ELF-1 (cell line): ENCODE measurements at places on chromosomes 7 and 10.
A peak's percentile ranks its signal among the peaks of the same experiment; 100 is the strongest.

DNA sequence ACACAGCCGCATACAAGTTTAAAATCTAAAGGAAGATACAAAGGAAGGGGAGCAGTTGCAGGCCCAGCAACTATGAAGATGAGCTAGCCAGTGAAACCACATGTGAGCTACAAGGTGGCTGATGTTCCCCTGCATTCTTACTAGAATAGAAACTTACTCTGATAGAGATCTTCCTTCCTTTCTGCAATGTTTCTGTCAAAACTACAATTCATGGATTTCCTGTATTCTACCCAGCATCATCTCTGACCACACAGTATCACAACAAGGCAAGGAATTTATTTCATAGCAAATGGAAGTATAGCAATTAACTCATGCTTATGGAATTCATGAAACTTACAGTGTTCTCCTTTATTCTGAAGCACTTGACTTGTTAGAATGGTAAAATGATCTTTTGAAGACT, 68.7 kb upstream of the AASS start:
- no peak for DNase-seq

DNA sequence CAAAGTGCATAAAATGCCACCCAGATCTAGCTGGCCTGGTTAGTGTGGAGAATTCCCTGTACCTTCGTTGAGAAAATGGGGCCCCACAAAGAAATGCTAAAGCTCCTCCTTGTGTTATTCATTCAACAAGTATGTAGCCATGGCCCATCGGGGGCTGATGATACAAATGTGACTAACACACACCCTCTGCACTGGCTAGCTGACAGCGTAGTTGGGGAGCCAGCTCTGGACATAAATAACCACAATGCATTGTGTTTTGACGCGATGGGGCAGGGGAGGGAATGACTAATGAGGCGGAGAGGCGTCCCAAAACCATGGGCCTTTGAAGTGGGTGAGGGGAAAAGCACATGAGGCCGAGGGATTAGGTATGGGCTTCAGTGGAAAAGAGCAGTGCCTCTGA, 28.2 kb upstream of the ASL start:
- peak; percentile 6 for DNase-seq

- no peak for DNase-seq
These were observed 124.6 kb upstream of the MBL2 start for GRCh38 chr10:52897162-52897561.

- no peak for DNase-seq
These were observed 98.5 kb downstream of the JAZF1 start for GRCh38 chr7:28082071-28082470.

- no peak for DNase-seq
These were observed 28.7 kb upstream of the PDCD4 start for GRCh38 chr10:110843031-110843430.

DNA sequence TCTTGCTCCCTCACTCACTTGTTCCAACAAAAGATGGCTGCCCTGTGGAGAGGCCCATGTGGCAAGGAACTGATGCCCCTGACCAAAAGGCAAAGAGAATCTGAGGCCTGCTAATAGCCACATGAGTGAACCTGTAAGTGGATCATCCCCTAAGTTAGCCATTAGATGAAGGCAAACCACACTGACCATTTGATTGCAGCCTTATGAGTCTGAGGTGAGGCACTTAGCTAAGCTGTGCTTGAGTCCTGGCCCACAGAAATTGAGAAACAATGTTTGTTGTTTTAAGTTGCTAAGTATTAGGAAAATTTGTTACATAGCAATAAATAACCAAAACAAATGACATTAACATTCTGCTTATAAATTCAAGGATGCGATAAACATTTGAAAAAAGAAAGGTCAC, 100.1 kb upstream of the BET1 start:
- DNase-seq, result no peak

GRCh38 chr10:85864173-85864549, 502.4 kb downstream of the GRID1 start:
- DNase-seq, result no peak

GRCh38 chr7:28542410-28542809, 130.1 kb downstream of the CREB5 start:
- DNase-seq, result no peak

- no peak for DNase-seq
These were observed 6.9 kb downstream of the CYCS start for GRCh38 chr7:25118048-25118753.

GRCh38 chr10:112583236-112583939, 136.4 kb downstream of the VTI1A start:
- DNase-seq, result no peak

GRCh38 chr10:22598478-22598877, 115.9 kb downstream of the PIP4K2A start:
- no peak for DNase-seq

DNA sequence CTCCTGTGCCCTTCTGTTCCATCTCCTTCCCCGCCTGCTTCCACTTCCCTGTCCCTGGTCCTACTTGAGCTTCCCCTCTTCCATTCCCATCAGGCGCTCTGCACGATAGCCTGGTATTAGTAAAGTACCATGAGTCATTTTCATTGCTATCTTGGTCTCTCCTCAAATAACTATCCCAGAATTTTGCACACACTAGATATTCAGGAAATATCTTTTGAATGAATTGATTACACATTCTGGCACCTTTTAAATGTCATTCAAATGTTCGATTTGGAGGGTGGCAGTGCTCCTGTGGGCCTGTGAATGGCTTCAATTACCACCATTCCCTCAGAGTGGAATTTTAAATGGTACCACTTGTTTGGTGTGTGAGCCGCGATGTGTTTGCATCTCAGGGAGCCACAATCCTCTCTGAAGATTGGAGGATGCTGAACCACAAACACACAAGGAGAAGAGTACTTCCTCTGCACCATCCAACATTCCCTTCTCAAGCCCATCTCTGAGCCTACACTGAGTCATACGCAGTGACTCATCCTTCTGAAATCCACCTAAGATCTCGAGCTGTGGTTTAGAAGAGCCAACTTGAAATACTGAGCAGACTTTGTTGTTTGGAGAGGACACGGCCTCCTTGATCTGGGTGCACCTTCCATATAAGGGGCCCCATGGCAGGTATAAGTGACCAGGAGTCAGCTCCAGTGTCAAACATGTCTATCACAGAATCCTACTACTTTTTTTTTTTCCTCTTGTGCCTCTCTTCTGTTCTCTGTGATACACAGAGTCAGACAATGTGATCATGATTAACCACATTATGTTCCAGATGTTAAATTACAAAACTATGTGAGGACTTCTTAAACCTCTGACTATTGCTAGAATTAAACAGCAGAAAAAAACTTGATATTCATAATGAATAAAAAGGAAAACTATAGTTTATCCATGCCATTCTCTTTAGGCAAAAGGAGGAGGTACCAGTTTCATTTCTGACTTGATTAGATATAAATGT, 81.9 kb downstream of the BMPER start:
- peak; percentile 65 for DNase-seq

- DNase-seq, result no peak
These were observed 23.5 kb upstream of the BPGM start for GRCh38 chr7:134623193-134623592.

- DNase-seq, result no peak
These were observed 259.7 kb downstream of the DNAJB6 start for GRCh38 chr7:157596471-157596870.

DNA sequence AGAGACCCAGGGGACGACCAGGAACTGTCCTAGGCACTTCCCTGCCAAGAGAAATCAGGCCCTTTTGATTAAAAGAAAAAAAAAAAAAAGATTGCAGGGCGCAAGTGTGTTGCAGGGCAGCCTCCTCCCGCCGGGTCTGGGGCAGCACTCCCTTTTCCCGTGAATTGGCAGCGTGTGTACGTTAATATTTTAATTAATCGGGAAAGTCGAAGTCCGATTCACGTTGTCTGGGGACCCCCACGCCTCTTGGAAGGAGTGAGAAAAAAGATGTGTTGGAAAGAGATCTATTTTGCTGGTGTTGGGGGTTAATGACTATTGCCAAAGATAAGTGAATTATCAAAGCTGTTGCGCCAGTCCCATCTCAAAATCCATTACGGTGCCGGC, 1.3 kb upstream of the EBF3 start:
- no peak for DNase-seq

GRCh38 chr7:135560631-135561030, 2.9 kb downstream of the NUP205 start:
- no peak for DNase-seq

GRCh38 chr10:33276282-33276923, 58.1 kb downstream of the NRP1 start:
- no peak for DNase-seq

DNA sequence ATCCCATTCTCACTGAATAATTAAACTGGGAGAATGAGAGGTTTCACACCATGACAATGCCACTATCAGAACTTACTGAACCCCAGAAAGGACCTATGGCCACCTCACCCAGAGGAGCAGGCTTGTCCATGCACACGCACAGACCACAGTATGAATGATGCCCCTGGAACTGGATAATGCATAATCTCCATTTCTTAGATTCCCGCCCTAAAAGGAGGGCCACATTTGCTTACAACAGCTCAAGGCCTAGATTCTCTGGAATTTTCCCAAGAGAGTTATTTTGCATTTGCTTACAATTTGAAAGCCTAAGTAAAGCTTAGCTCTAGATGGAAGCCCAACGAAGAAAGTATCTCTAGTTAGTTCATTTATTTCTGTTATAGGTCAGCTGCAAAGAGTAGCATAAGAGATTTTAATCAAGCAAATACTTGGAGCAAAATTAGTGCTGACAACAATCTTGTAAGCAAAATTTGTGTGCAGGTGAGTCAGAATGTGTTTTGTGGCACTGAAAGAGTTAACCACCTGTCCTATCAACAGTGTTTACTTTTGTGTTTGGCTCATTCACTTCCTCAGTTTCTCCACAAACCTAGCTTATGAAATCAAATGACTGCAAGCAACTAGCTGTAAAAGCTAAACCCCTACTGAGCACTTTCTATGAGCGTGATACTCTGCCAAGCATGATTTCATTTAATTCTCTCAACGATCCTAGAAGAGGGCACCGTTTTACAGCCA, 32.1 kb downstream of the ELMO1 start:
- no peak for DNase-seq

DNA sequence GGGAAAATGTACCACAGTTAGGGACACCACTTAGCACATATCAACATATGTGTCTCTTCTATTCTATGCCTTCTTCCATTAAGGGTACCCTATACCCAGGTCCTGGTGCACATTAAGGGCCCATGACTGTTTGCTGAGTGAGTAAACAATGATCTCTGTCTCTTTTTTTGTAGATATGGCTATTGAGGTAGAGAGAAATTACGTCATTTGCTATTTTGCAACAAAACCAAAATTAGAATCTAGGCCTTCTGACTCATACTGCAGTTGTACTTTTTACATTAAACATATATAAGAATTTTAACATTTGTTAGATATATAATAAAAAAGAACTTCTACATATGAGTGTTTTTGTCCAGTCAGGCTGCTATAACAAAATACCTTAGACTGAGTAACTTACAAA, 683.2 kb upstream of the LRRN3 start:
- no peak for DNase-seq

DNA sequence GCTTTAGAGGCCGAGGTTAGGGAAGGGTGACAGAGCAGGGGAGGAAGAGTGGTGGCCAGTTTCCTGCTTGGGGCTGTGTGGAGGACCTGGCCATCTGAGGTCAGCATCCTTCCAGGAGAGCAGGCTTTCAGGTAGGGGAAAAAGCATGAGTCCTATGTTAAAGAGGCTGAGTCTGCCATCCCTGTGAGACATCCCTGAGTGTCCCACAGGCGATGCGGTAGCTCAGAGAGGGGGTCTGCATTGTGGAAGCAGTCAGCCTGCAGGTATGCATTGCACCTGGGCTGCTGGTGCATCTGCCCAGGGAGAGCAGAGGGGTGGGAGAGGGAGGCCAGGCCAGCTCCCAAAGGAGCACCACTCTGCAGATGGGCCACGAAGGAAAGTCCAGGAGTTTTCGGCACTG, 282.1 kb upstream of the ZNF32 start:
- DNase-seq, result no peak

- DNase-seq, result no peak
These were observed 320.2 kb upstream of the FZD1 start for GRCh38 chr7:90944021-90944420.

GRCh38 chr10:12327476-12327875, 21.9 kb upstream of the CAMK1D start:
- no peak for DNase-seq

GRCh38 chr7:155277385-155277994, 20.2 kb upstream of the INSIG1 start:
- no peak for DNase-seq

DNA sequence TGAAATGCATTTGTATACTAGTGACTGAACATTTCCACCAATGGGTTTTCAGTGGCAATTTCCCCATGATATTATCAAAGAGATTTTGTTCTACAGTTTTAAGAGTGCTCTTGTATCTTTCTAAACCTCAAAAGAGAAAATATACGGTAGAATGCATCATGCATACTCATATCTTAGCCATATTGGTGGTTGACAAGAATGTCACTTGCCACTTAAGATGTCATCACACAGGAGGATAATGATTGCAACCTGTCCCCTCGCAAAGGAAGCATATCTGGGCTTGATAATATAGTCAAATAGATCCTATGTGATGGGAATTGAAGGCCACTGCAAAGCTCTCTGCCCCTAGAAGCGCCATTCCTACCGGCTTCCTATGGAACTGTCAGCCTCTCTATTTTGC, 79.3 kb upstream of the ARMC3 start:
- no peak for DNase-seq

- no peak for DNase-seq
These were observed 7.8 kb upstream of the ZNF33B start for GRCh38 chr10:42646214-42646613.

GRCh38 chr10:88989824-88990383, 694 bp upstream of the FAS start:
- DNase-seq, result no peak

DNA sequence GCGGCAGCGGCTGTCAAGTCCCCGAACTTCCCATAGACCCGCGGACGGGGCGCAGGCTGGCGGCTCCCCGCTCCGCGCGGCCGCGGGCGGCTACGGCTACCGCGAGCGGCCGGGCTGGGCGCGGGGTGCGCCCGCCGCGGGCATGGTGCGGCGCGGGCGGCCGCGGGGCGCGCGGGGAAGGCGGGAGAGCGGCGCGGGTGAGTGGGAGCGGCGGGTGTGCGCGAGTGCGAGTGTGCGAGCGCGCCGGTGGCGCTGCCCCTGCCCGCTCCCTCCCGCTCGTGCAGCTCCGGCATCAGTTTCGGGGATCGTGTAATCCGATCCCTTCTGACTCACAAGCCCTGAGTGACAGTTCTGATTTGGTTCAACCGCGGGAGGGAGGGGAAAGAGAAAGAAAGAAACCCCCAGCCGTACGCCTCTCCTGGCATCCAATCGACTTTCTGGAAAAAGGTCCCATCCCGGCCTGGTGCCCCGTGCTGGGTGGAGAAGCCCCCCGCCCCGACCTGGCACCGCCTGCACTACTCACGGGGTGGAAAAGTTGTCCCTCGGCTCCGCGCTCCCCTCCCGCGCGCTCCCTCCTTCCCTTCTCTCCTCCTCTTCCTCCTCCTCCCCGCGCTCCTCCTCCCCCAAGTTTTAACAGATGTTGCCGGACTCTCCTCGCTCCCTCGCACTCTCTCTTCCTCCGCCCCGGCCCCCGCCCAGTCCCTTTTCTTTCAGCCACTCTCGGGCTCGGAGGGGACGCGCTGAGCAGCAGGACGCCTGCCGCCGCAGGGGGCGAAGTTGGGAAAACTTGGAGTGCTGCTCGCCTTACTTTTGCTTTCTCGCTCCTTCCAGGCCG, at the start of gene GLI3:
GLI3 (minus strand) TSS at position 234 of the 835 bp plus-strand sequence. CDS start 13,956 bp downstream, outside the sequence.
- peak; percentile 95 for DNase-seq

GRCh38 chr7:38142736-38143135, 35.3 kb upstream of the STARD3NL start:
- no peak for DNase-seq
